ENCODE measurements at places on chromosomes 7 and 10.

DNA sequence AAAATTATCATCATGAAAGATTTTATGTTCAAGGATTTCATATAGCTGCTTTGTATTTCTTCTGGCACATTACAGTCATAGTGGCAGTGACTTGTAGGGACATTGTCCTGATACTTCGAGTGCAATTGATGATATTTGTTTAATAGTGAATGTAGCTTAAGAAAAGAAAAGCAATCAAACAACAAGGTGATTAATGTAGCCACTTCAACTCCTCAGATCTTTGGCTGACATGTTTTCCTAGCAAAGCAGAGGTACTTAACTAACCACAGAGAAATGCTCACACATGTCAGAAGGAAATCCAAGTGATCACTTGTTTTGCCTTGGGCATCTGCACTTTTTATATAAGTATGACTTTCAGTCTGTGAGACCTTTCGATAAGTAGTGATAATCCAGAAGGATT is 470.3 kb downstream of the AUTS2 start:
- no peak for DNase-seq

DNA sequence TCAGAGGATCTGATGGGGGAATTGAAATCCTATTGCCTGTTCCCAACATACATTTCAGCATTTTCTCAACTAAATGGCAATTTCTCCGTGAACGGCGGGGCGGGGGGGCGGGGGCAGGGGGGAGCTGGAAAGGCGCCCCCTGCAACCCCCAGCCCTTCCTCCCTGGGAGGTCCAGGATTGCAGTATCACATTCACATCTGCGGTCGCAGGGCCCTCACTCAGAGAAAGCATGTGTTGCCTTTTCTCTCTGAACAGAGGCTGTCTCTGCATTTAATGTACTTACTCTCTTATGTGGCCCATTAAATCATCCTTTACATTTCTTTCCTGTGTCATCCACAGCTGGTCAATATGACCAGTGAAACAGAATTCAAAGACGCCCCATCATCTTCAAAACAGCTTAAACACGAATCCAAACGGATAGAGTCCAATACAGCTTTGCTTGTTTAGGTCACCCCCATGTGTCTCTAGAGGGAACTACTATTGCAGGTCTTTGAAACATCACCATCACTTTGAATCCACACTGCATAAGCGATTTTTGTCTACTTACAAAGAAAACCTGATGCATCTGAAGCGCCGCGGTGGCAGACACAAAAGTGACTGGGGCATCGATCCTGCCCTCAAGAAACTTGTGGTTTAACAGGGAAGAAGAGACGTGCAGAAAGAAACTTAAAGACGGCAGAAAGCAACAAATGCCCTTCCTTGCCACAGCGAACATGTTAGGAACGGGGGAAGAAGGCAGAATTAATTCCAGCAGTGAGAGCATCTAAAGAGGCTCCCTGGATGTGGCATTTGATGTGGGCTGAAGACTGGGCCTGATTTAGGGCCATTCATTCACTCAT is 17.0 kb upstream of the ECHDC3 start:
- DNase-seq = peak; percentile 94

- DNase-seq = no peak
These were observed 380.7 kb upstream of the STEAP1 start for GRCh38 chr7:89773611-89774010.

DNA sequence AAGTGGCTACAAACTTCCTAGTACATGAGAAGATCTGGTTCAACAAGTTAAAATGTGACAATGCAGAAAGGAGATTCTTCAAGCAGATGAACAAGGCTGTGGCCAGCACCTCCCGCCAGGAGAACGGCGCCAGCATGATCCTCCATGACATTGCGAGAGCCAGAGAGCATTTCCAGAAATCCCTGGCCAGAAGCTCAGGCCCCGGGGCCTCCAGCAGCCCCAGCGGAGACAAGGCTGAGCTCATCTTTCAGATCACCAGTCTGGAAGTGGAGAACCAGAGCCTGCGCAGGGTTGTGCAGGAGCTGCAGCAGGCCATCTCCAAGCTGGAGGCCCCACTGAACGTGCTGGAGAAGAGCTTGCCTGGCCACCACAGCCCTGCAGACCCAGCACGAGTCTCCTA is 40.1 kb upstream of the ZNF273 start:
- DNase-seq = no peak

DNA sequence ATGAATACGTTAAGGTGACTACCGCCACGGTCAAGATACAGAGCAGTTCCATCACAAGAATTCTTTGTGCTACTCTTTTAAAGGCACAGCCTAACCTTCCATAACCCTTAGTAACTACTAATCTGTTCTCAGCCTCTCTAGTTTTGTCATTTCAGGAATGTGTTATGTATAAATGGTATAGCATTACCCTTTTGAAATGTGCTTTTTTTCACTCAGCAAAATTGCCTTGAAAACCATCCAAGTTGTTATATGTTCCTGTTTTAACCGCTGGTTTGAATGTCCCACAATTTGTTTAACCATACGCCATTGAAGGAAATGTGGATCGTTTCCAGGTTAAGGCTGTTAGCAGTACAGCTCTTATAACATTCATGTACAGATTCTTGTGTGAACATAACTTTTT is 32.0 kb downstream of the WAC start:
- DNase-seq = peak; percentile 30

GRCh38 chr10:124142960-124143359 is 49.6 kb upstream of the CHST15 start:
- peak; percentile 62 for DNase-seq

DNA sequence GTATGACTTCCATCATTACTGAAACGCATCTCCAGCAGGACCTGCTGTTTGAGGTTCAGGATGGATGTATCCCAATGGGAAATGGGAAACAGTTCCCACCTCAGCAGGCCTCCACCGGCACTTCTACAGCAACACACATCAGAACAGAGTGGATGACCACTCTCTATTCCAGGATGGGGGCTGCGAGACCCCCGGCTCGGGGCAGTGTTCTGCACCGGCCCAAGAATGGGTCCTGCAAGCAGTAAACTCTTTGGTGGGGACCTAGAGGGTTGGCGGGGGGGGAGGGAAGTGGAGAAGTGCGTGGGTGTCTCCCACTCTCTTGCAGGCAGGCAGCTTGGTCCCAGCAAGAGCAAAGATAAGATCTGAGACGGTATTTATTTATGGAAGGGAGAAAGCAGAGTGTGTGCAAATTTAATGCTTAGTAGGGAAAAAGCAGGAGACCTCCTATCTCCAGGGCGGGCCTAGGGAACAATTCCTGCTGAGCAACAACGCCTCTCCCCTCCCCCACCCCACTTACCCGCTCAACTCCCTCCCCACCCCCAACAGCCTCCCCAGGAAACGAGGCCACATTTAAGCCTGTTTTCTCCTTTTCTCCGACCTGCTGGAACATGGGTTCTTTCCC is 4.0 kb downstream of the SFMBT2 start:
- DNase-seq = peak; percentile 71

- no peak for DNase-seq
These were observed 3.1 kb downstream of the CNPY4 start for GRCh38 chr7:100122568-100122967.

- no peak for DNase-seq
These were observed 78.8 kb downstream of the SGMS1 start for GRCh38 chr10:50544857-50545429.

DNA sequence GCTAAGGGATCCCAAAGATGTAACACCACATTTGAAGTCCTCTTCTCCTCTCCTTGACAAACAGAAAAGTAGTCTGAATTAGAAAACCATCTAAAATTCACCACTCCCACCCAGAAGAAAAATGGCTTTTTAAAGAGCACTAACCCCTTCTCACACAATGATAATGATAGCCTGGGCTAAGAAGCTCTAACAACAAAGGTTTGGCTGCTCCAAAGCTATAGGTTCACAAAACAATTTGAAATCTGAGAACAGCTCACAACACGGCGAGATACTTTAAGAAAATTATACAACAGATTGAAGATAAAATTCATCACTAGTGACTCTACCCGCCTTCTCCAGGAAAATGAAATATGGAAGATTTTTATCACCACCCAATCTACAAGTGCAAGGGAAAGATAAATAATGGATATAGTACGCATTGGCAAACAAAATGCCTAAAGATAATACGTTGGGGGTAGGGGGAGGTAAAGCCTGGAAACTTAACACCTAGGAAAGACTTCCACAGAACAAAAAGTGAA is 7.4 kb downstream of the ITGB1 start:
- DNase-seq = no peak

GRCh38 chr10:132388891-132389432 is 8.0 kb upstream of the PWWP2B start:
- no peak for DNase-seq

DNA sequence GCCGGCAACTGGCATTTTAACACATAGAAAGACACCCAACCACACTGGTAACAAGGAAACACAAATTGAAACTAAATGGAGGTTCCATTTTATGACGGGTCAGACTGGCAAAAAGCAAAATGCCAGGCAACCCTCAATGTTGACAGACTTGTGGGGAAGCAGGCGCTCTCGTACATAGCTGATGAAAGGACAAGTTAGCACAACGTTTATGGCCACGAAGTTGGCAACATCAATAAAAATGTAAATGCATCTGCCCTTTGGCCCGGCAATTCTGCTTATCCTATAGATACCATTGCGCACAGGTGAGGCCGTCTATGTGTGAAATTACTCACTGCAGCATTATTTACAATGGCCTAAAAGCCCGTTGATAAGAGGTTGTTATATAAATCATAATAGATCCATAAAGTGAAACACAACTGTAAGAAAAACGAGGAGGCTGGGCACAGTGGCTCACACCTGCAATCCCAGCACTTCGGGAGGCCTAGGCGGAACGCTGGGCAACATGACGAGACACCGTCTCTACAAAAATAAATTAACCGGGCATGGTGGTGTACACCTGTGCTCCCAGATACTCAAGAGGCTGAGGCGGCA is 39.8 kb downstream of the FOXL3 start:
- no peak for DNase-seq

DNA sequence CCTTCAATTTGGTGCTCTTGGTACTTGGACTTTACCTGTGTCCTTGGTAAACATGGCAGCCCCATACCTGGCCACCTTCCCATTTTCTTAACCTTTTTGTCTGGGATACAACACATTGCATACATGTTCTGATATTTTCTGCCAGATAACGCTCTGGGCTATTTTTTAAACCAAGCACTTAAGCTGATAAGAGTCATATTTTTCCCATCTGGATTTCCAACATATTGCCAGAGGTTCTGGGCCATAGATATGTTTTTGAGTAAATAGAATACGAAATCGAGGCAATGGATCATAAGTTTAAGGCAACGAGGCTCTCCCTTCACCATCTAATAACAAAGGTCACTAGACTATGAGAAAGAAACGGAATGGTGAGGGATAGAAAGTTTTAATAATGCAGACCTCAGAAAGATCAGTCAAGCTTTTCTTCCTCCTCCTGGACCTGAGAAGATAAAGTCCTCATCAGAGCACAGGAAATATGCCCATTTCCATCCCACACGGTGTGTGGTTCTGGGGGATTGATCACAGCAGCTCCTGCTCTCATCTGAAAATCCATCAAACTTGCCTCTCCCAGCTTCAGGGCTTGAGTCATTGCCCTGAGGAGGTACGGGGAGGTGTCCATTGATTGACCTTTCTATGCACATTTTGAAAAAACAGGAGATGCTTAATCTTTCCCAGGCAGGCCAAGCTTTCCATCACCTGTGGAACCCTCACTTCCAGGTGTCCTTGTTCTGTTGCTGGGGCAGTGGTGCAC is 257.2 kb downstream of the GFRA1 start:
- no peak for DNase-seq

DNA sequence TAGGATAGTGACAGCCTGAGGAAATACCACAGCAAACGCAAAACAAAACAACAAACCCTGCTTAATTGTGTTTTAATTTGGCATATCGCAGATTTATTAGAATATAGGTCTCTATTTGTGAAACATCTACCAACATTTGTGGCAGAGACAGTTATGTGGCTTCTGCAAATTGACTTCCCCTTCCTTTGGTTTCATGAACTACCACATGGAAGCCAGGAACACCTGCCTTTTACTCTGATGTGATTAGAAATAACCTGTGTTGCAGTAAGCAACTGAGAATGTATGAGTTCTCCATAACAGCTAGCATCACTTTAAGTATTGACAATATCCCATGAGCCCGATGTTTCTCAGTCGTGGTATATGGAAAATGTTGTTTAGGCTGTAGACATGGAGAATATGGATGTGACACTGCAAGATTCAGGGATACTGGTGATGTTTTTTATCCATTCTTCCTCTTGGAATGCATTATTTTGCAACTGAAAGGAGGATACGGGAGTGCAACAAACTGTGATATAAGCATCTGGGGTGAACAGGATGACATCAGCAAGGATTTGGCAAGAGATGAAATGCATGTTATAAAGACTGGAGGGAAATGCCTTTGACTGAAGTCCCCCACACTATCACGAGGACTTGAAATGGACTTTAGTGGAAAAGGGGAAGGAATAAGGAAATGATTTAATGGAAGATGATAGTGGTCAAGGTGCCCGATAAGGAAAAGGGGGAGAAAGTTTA is 95.9 kb downstream of the CUBN start:
- no peak for DNase-seq

DNA sequence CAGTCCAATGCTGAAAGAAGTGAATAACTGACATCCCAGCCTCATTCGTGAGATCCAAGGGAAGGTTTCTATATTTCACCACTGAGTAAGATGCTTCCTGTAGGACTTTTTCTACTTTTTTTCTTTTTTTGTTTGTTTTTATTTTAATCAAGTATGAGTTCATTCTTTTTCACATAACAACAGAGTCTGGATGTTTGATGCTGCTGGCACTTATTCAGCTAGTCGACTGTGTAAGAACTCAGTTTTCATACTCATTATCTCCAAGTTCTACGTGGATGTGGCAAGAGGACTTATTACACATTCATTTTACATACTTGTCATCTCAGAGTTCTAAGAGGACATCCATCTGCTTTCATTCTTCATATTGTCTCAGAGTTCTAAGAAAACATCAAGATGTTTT is 86.9 kb downstream of the CPXM2 start:
- DNase-seq = no peak

DNA sequence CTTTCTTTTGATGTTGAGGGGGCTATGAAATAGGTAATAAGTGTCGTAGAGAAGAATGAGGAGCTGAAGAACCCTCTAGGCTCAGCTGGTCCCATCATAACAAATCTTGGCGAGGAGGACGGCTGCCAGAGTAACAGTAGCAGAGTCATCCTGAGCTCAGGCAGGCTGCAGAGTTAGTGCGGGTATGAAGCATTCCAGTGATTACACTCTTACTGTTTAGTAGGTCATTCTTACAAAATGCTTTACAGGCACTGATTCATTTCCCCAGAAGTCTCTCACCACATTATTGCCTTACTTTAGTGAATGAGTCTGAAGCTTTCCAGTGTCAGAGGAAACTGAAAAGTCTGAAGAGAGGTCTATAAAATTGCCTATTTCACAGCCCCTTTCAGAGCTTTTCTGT is 43.9 kb upstream of the GPR158 start:
- DNase-seq = no peak
